Kasumi-1 (cell line): ENCODE measurements at places on chromosomes 7 and 10.

- no peak for DNase-seq
Observed at GRCh38 chr7:130276796-130277762, 10.4 kb downstream of the CPA2 start.

- no peak for DNase-seq
Observed at GRCh38 chr10:122112625-122113160, 123.7 kb downstream of the TACC2 start.

DNA sequence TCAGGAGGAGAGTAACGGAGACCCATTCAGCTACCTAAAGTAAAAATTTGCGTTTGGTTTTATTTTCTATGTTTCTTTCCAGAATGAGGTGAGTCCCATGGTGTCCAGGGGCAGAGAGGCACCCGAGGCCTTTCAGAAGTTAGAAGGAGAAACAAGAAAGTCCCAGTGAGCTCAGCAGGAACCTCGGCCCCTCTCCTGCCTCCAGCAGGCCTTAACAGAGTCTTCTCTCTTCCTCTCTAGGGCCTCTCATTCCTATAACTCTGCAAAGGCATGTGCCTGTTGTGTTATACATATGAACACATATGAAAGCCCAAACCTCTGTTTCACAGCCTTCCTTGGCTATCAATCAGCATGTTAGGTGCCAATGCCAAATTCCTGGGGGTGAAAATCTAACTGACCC lies 20.8 kb upstream of the IKZF1 start:
- peak; percentile 20 for DNase-seq

- DNase-seq, result no peak
Observed at GRCh38 chr7:117780832-117781231, 92.4 kb downstream of the CTTNBP2 start.

DNA sequence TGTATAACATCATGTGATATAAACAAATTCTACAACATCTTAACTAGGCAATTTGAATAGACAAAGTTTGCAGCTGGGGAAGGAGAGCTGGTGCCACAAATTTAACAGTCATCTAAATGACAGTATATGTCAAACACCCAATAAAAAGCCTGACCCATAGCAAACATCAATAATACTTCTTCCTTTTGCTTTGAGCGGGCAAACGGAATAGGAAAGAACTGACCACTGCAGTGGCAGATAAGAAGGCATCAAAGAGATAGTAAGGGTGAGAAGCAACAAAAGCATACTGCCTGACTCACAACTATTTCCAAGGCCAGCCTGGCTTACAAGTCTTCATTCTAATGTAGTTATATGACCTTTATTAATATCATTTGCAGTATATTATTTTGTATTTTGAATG lies 99.9 kb downstream of the LRRN3 start:
- DNase-seq, result no peak

DNA sequence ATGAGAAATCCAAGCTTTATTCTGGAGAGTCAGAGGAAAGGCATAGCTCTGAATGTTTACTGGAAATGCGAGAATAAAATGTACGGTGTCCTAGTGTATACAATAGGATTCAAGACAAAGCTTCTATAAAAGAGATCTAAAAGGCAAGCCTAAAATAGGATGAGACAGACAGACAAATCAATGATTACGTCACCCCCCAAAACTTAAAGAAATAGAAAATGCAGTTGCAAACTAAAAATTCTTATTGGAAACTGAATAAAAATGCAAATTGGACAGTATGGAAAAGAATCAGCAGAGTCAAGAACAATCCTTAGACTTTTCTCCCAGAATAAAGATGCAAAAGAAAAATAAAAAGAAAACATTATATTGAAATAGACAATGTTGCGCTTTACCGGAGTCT lies 245.9 kb downstream of the POM121L12 start:
- DNase-seq, result no peak

- no peak for DNase-seq
Observed at GRCh38 chr10:77007834-77008233, 629.8 kb downstream of the KCNMA1 start.

DNA sequence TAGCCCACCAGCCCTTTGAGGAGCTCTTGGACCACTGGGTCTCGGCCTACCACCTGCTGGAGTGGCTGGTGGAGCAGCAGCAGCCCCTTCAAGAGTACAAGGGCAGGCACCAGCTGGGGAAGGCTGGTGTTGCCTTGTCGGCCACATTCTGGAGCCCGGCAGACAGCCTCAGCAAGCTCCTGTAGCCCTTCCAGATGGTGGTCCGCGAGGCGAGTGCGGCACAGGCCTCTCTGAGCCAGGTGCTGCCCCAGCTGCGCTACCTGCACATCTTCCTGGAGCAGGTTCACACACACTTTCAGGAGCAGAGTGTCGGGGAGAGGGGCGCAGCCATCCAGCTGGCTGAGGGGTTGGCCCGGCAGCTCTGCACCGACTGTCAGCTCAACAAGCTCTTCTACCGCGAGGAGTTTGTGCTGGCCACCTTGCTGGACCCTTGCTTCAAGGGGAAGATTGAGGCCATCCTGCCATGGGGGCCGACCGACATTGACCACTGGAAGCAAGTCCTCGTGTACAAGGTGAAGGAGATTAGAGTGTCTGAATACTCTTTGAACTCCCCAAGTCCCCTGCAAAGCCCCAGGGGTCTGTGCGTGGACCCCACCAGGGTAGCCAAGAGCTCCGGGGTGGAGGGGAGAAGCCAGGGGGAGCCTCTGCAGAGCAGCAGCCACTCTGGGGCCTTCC lies 7.0 kb upstream of the ACTR3C start:
- DNase-seq, result no peak

- DNase-seq, result no peak
Observed at GRCh38 chr10:71088054-71088453, 124.3 kb upstream of the UNC5B start.

GRCh38 chr7:40551685-40552576 lies 417.1 kb downstream of the SUGCT start:
- peak; percentile 99 for DNase-seq
